Amniotic stem cell (primary cell): ENCODE measurements at places on chromosomes 5 and 9.

- no peak for DNase-seq
Measured at GRCh38 chr5:38807570-38808483, 38.0 kb upstream of the OSMR start.

DNA sequence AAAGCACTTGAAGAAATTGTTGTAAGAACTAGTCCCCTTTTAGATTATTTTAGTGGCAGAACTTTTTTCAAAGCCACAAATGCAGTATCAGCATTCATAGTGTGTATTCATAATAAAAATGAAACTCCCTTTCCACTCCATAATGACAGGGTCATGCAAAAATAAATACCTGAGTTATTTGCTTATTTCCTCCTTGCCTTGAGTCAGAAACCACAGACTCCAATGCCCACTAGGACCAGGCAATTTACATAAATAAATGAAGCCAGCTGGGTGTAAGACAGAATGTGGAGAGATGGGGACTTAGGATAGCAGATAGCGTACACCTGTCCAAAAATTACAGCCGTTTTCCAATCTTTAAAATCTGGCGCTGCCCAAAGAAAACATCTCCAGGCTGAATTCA lies 417.8 kb downstream of the TMEM161B start:
- no peak for DNase-seq

DNA sequence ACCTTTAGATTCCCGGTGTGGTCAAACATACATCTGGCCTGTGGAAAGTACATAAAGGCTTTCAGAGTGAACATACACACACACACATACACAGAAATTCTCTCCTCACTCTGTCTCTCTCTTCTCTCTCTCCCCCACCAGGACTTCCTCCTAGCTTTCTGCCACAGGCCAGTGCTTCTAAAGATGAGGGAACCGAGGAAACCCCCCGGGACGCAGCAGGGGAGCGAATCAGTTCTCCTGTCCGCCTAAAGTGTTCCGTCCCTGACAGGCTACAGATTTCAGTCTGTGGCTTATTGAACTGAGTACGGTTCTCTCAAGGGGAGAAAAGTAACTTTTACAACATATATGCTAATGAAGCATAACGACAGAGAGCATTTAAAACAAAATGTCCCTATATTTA lies 75.8 kb downstream of the MED27 start:
- DNase-seq: no peak

GRCh38 chr9:107933516-107933915 lies 443.9 kb upstream of the KLF4 start:
- DNase-seq: no peak

GRCh38 chr9:124257844-124258606 lies at the start of gene NEK6:
Gene NEK6, plus strand, starts transcription at chr9:124257949. Its CDS starts 44,016 bp downstream, at chr9:124301965.
- peak; percentile 15 for DNase-seq

DNA sequence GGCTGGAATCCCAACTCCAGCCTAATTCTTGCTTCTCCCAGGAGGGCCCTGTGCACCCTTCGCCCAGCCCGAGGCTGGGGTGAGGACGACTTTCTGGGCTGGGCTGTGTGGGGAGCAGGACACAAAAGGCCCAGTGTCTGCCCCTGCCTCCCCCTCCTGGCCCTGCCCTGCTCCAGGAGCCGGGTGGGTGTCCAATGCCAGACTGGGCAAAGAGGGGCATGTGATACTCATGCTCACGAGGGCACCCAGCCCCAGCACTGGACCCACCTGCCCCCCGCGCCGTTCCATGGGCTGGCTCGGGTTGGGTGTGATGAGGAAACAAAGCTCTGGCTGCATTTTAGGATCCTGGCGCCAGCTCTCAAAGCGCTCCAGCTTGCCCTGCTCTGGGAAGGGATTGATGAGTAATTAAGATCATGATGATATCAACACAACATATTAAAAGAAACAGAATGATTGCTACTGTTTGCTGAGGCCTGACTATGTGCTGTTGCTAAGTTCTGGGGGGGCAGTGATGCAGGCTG lies 30.7 kb downstream of the LHX2 start:
- no peak for DNase-seq

- no peak for DNase-seq
Measured at GRCh38 chr9:34335376-34335775, 6.0 kb downstream of the NUDT2 start.
